Myometrial cell (primary cell): ENCODE measurements at places on chromosomes 1 and 21. TPM values are rescaled to one million over a fixed set of nuclear protein-coding genes. Genes with fewer than 3 reads are reported as not detected.

The PRR9 gene
- total RNA-seq, result not detected in 2 replicates

The DLGAP3 gene
- total RNA-seq, result 0.18 TPM in 1 of 2 replicates, not detected in the other

The EPHA10 gene
- total RNA-seq, result not detected in 2 replicates

The SETSIP gene
- total RNA-seq, result not detected in 2 replicates

The LRRC8C gene
- total RNA-seq, result 7.5 and 10.5 TPM in 2 replicates

The IQGAP3 gene
- 24.8 and 29.4 TPM in 2 replicates for total RNA-seq

The TRPM2 gene
- not detected in 2 replicates for total RNA-seq

The PLA2G5 gene
- not detected in 2 replicates for total RNA-seq

The RNPEP gene
- total RNA-seq, result 77.3 and 83.3 TPM in 2 replicates

The KHDRBS1 gene
- total RNA-seq, result 82.7 and 95.7 TPM in 2 replicates
